CD4-positive, alpha-beta T cell (primary cell): ENCODE measurements at places on chromosomes 11 and 22.

GRCh38 chr22:27292542-27293299 is 508.8 kb downstream of the MN1 start:
- no peaks in the 10 kb centered on the region for H3K36me3 ChIP-seq
- no peaks in the 10 kb centered on the region for H3K27me3 ChIP-seq
- H3K4me3 ChIP-seq, result no peak overlapping the region

DNA sequence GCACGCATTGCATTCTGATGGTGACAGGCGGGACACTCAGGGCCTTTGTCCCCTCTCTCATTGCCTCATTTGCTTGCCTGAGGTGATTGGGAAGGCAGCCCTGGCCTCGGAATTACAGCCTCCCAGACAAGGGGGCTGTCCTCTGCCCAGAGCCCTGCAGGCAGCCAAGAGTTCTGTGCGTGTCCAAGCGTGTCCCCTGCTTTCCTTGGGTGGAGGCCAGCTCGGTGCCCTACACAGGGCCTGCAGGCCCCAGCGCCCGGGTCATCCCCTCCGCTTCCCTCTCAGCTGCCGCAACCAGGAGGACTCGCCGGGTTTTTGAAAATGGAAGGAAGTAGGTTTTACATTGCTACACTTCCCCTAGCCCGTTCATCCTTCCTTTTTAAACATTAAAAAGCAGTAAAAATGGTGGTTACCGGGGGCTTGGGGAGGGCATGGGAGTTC is 1.9 kb downstream of the GRAMD4 start:
- no peak overlapping the region for H3K27ac ChIP-seq
- H3K27me3 ChIP-seq, result no peaks in the 10 kb centered on the region
- H3K4me1 ChIP-seq, result peaks cover 2% of the 10 kb centered on the region
- no peaks in the 10 kb centered on the region for H3K36me3 ChIP-seq
- H3K4me3 ChIP-seq, result no peak overlapping the region

DNA sequence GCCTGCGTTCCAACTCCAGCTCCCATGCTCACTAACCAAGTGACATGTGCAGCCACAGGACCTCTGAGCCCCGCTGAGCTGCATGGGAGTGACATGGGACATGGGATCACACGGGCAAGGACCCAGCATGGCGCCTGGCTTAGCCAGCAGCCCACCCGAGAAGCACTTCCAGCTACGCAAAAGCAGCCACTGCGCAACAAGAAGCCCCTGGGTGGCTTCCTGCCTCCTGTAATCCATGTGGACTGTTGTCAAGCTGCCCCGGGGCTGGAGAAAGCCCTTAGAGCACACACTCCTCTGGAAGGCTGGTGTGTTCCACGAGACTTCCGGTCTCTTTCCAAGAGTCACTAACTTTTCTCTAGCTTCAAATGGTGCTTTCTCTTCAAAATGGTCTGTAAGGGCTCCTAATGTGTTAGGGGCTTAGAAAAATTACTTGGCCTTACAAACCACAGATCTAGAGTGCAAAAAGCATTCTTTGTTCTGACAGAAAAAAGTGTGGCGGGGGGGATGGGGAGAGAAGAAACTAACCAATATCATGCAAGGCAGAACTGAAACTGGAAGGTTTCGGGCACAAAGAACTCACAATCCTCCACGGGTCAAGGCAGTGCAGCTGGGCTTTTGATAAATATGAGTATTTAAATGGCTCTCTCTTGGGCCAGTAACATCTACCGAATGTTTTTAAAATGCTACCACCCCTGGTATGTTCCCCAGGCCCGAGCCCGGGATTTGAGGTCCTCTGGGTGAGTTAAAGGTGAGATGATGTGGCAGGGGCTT is 5.5 kb downstream of the C11orf24 start:
- H3K27me3 ChIP-seq, result no peaks in the 10 kb centered on the region
- H3K36me3 ChIP-seq, result peaks cover 49% of the 10 kb centered on the region
- DNase-seq, result no peak
- no peak overlapping the region for H3K4me3 ChIP-seq

DNA sequence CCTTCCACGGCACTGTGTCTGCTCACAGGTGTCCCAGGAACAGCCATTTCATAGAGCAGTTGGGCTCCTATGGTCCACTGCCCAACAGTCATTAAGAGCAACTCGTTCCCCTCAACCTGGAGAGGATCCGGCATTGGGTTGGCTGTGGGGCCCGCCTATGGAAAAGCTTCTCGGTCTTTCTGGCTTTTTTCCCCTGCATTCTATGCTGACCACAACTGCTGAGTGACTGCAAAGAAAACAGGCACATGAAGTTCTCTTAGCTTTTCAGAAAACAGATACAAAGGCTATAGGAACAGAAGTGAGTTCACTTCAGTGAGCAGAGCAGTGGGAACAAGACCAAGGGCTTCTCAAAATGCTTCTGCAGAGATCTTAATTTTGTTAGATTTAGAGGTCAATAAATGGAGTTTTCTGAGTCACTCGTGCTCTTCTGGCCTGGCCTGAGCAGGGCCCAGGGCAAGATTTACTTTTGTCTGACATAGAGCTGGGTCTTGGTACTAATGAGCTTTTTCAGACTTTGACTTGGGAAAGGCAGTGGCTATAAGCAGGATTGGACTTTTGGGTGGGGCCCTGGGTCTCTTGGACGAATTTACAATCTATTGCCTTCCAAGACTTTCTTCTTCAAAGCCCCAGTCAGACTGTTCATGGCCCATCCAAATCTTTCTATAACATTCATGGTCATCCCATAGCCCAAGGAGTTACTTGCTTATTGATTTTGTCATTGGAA is 13.6 kb upstream of the APOL5 start:
- H3K27ac ChIP-seq, result no peak overlapping the region
- H3K4me1 ChIP-seq, result no peaks in the 10 kb centered on the region
- H3K27me3 ChIP-seq, result no peaks in the 10 kb centered on the region

DNA sequence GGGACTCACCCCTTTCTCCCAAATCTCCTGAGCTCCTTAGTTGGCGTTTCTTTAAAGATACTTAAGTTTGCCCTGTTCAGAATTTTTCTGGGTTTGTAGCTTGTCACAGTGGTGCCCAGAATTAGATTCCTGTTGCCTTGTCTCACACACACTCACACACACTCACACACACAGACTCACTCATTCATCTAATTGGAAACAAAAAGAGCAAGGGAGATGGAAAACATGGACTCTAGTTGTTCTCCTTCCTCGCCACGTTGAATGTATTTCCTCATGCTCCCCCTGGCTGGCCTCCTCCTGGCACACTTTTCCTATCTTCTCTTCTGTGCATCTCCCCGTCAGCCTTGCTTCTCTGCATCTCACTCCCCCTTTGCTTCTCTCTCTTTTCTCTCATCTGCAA is 752.3 kb downstream of the NTM start:
- no peak overlapping the region for H3K27ac ChIP-seq
- H3K4me1 ChIP-seq, result peaks cover 8% of the 10 kb centered on the region
- H3K4me3 ChIP-seq, result no peak overlapping the region
- H3K36me3 ChIP-seq, result no peaks in the 10 kb centered on the region
- H3K27me3 ChIP-seq, result no peaks in the 10 kb centered on the region
- no peak for DNase-seq

DNA sequence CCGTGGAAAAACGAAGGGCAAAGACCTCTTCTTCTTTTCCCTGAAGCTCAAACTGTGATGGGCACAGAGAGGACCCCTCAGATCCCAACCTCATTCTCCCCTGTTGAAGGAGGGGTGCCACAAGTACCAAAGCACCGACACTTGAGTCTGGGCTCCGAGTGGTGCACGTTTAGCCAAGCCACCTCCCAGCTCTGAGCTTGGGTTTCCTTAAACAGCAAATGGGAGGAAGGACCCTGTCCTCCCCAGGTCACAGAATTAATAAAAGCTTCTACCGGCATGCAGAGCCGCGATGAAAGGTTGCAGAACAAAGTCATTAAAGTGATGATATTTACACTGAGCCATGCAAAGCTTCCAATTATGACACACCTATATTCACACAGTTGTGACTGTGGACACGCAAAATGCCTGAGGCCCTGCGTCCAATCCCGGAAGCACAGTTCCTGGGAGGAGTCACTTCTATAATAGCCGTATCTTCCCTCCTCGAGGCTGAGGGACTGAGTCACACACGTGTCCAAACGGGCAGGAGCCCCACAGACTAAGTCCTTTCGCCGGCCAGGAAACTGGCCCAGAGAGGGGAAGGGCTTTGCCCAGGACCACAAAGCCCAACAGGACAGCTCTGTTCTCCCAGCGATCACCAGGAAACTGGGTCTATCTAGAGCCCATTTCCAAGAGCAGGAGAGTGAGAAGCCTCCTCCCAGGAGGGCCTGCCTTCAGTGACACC is 922 bp upstream of the CSNK1E start:
- H3K4me3 ChIP-seq, result peak overlapping the region; percentile 67
- H3K4me1 ChIP-seq, result peaks cover 46% of the 10 kb centered on the region
- H3K27ac ChIP-seq, result peak overlapping the region; percentile 78

DNA sequence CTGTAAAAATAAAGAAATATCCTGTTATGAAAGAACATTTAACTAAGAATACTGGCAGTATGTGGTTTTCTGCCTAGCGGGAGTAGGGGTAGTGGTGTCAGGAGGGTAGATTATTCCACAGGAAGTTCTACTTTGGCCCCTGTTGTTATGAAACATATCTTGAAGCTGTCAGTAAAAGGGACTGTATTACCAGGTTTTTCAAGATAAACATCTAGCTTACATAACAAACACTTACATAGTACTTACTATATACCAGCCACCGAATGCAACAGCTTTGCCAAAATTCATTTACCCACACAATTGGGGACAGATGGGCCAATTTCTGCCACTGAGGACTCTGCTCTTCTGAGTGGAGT is 3.7 kb downstream of the TMEM123 start:
- DNase-seq, result no peak
- H3K4me1 ChIP-seq, result peaks cover 35% of the 10 kb centered on the region
- H3K36me3 ChIP-seq, result peaks cover 37% of the 10 kb centered on the region

DNA sequence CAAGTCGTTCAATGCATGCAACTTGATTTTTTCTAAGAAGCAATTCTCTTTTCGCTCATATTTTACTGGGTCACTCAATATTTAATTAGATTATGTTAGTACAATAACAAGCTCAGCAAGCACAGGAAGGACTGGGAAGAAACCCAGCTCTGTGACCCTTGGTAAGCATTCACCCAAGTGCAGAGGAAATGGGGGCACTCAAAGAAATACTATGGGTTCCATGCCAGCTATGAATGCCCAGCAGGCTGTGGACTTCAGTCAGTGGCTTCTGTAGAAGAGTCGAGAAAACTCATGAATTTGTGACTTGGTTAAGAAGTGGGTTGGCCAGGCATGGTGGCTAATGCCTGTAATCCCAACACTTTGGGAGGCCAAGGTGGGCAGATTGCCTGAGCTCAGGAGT is 123.6 kb downstream of the GALNT18 start:
- no peaks in the 10 kb centered on the region for H3K36me3 ChIP-seq
- no peak overlapping the region for H3K27ac ChIP-seq
- H3K4me3 ChIP-seq, result no peak overlapping the region

- no peak overlapping the region for H3K4me3 ChIP-seq
- H3K27me3 ChIP-seq, result no peaks in the 10 kb centered on the region
- H3K4me1 ChIP-seq, result no peaks in the 10 kb centered on the region
- no peak overlapping the region for H3K27ac ChIP-seq
- no peaks in the 10 kb centered on the region for H3K36me3 ChIP-seq
- DNase-seq, result no peak
Observed at GRCh38 chr22:17131686-17132085, 10.5 kb upstream of the TMEM121B start.

GRCh38 chr22:19400881-19401280 is 30.7 kb downstream of the HIRA start:
- no peaks in the 10 kb centered on the region for H3K4me1 ChIP-seq
- H3K4me3 ChIP-seq, result no peak overlapping the region
- no peaks in the 10 kb centered on the region for H3K27me3 ChIP-seq
- DNase-seq, result no peak
- no peak overlapping the region for H3K27ac ChIP-seq
- H3K36me3 ChIP-seq, result peaks cover 57% of the 10 kb centered on the region

DNA sequence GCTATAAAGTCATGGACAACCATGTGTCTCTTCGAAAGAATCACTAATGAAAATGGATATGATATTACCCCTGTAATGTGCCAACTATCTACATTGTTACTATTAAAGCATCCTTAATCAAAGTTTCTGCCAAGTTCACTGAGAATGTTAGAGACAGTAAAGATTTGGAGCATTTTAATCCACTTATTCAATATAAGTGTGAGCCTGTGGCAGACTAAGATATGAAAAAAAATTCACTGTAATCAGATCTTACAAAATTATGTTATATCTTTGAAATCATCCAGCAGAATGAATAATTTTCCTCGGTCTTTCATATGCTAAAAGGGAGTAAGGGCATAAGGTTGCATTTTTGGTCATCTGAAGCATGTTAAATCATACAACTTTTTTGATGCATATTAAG is 49.9 kb downstream of the MAML2 start:
- H3K4me1 ChIP-seq, result peaks cover 7% of the 10 kb centered on the region
- peaks cover 4% of the 10 kb centered on the region for H3K36me3 ChIP-seq
- H3K27ac ChIP-seq, result no peak overlapping the region
- no peak overlapping the region for H3K4me3 ChIP-seq

DNA sequence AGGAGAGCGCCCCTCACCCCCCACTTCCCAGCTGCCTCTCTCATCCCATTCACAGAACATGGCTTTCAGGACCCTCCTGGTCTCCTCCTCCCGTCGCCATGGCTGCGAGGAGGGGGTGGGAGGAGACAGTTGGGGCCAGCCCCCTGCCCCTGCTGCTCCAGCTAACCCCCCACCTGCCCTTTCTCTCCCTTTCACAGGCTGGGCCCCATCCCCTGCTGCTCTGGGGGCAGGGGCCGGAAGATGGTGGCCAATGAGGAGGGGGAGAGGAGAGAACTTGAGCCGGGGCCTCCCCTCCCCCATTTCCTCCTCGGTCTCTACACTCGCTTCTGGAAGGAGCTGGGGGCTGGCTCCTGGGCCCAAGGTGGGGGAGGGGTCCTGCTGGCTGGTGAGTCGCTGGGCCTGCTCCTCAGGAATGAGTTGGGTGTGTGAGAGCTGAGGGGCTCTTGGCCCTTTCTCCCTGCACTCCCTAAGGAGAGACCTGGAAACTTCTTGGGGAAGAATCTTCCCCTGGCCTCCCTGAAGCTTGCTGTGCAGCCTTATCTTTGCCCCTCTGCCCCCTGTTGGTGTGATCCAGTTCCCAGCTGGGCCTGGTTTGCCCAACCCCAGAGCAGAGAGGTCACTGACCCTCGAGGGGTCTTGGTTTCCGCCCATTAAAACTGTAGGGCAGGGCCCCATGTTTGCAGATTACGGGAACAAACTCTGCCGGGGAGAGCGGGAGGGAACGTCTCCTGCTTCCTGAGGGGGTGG is 10.2 kb downstream of the YPEL4 start:
- DNase-seq, result no peak
- H3K36me3 ChIP-seq, result no peaks in the 10 kb centered on the region
- H3K27me3 ChIP-seq, result peaks cover 22% of the 10 kb centered on the region
- H3K4me3 ChIP-seq, result peak overlapping the region; percentile 59
- H3K27ac ChIP-seq, result no peak overlapping the region
- peaks cover 24% of the 10 kb centered on the region for H3K4me1 ChIP-seq
